ENCODE measurements at places on chromosomes 4 and X.

DNA sequence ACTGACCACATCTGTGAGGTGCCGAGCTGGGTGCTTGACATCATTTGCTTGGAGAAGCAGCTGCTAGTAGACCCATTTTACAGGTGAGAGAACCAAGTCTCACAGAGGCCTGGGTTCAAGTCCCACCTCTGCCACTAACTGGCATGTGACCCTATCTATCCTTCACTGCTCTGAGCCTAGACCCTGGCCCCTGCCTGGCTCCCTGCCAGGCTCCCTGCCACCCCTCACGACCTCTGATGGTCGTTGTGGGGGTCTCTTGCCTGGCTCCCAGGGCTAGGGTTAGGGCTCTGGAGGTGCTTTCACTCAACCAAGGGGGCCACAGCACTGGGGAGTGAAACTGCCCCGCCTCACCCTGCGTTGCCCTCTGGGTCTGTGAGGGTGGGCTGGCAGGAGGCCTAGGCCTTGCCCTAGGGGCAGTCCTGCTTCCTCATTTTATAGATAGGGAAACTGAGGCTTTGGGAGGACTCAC is 7.2 kb upstream of the ADD1 start:
- DNase-seq = no peak

- DNase-seq = no peak
These were observed 558.8 kb downstream of the MID1IP1 start for GRCh38 chrX:39360101-39360500.

- no peak for DNase-seq
These were observed 141.5 kb downstream of the RPS6KA6 start for GRCh38 chrX:84046403-84046984.

DNA sequence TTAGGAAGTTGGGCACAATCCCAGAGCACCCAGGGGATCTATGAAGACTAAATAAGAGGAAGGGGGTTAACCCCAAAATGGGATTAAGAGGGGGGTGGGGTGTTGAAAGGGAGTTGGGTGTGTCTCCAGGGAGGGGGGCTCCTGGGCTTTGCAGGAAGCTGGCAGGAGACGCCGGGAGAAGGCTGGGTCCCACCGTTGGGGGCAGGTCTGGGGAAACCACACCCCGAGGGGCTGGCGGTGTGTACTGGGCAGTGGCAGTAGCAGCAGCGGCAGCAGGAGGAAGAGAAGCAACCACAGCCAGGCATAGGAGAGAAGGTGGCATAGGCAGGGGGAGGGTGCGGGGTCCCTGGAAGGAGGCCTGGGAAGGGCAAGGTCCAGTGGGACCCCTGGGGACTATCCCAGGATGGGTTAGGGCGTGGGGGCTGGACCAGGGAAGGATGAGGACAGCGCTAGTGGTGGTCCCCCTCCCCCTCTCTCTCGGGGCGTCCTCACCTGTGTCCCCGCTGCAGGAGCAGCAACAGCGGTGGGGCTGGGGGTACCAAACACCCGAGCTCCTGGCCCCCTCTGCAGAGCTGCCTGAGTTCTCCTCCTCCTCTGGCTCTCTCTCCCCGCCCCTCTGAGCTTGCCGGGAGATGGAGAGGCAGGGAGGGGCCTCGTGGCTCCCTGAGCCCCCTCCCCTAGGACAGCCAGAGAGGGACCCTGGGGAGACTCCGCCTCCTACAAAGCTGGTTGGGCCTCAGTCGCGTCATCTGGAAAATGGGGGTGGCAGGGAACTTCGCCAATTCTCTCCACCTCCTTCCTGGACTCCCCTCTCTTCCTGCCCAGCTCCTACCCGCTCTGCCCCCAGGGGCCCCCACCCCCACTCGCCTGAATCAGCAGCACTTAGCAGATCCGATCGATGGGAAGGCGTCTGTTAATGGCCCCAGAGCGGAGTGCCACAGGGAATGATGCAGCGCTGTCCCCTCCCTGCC is at the start of gene KCND1:
Gene KCND1, minus strand, starts transcription at position 596 of the 971 bp plus-strand sequence. CDS start 1,573 bp downstream, outside the sequence.
- no peak for DNase-seq

- DNase-seq = no peak
These were observed 12.7 kb upstream of the MCUB start for GRCh38 chr4:109547394-109547793.

DNA sequence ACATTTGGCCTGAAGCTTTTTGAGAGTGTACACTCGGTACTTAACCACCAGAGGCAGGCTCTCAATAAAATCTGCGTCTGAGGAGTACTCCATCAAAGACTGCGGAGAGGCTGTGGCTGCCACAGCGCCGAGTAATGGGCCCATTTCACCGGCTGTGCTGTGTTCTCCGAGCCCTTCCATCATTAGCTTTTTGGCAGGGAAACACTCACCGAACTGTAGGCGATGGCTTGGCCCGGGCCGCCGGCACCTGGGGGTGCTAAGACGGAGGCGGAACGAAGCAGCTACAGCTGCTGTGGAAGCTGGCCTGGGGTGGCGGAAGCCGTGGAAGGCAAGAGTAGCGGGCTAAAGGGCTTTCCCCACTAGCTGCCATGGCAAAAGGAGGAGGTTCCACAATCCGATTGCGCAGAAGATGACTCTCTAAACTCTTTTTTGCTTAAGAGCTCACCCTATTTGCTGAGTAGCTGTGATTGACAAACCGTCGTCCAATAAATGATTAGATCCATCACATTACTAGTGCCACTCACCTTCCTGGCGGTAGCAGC is 48.5 kb upstream of the PABPC1L2A start:
- DNase-seq = no peak

GRCh38 chr4:38099020-38099600 is 138.9 kb downstream of the PTTG2 start:
- no peak for DNase-seq

- DNase-seq = no peak
These were observed 54.0 kb downstream of the COL25A1 start for GRCh38 chr4:109248322-109248900.

GRCh38 chr4:1725521-1725920 is 4.2 kb downstream of the TACC3 start:
- DNase-seq = no peak

- no peak for DNase-seq
These were observed 54.0 kb upstream of the AMELX start for GRCh38 chrX:11239230-11239629.

- DNase-seq = no peak
These were observed 199.9 kb downstream of the TMA16 start for GRCh38 chr4:163694385-163694784.

DNA sequence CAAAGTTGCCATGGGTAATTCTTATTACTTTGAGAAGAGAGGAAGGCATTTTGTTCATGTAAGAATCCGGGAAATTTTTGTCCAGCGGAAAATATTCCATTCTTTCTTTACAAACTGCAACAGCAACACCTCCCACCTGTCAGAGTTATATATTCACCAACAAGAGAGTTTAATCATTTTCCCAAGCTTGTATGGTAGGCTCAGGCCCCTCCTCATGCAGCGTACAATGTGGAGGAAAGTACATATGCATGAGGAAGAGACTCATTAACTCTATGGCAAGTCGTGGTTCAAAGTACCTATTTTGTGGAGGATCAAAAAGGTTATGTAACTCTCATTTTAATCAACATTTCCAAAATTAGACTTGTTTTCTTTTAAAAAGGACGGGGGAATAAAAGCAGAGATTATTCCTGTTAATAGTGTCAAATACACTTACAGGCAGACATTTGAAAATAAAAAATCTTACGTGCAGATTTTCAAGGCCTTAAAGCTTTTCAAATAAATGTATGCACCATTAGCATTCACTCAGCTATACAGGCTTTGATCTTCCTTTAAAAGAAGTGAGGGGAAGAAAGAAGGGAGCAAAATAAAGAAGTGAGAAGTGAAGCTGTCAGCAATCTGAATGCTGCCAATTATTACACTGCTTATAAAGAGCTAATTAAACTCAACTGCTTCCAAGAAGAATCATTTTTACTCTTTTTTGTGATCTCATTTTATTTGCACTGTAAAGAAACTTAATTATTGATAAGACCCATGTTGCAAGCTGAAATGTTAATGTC is 204.8 kb downstream of the FAT4 start:
- no peak for DNase-seq

GRCh38 chrX:2432298-2432863 is 68.4 kb downstream of the DHRSX start:
- DNase-seq = no peak

DNA sequence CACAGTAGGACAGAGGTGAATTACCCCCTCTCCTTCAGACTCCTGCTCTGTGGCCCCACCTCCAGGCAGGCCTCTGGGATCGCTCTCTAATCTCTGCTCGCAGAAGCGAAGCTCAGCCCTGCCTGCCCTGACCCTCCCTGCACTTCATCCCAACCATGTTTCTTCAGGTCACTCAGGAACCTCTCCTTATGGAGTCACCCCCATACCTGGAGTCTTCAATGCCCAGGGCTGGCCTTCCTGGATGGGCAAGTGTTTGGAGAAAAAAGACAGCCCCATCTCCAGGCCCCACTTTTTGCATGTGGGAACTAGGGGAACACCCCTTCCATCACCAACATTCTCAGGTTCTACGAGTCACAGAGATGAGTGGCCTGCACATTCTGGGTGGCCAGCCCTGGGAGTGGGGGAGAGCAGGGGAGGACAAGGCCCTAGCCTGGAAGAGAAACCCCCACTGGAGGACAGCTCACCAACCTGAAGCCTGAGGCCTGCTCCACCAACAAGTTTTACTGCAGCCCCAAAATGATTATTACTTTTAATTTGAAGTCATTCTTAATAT is 90.8 kb downstream of the PPP2R2C start:
- DNase-seq = no peak

DNA sequence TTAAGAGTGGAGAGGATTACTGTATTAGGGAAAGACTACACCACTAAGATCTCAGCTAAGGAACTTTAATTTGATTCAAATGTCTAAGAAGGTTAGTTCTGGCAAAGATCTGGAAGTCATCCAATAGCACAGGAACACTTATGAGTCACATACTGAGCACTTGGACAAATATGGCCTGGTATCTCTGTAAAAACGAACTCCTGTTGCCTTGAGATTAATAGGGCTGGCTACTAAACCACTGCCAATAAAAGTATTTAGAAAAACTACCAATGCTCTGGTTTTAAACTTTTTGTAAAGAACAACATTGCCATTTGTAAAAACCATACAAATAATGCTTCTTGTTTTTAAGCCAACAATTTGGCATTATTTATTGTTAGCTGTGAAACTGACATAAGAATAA is 70.5 kb downstream of the SEC24D start:
- no peak for DNase-seq

DNA sequence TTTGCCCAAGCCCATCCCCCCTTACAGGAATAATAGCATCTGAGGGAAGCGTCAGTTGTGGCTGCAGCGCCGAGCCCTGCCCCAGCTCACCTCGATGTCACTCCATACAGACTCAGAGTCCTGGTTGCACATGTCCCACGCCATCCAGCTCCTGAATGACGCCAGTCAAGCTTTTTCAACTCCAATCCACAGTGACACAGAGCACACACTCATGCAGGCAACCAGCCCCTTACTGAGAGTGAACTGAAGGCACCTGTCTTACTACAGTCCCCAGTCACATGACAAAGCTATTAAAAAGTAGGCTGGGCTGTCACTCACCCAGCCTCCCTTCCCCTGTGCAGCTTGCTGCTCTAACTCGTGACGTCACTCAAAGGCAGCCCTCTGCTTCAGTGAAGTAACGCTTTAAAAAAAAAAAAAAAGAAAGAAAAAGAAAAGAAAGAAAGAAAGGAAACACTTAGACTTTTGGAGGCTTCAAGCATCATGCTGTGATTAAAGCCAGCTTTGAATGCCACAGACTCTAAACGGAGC is at the start of gene PPARGC1A:
Gene PPARGC1A, minus strand, starts transcription at position 234 of the 528 bp plus-strand sequence. Its CDS starts 90 bp downstream, at position 144.
- DNase-seq = no peak

GRCh38 chrX:14022019-14022418 is 7.7 kb downstream of the GEMIN8 start:
- DNase-seq = no peak

DNA sequence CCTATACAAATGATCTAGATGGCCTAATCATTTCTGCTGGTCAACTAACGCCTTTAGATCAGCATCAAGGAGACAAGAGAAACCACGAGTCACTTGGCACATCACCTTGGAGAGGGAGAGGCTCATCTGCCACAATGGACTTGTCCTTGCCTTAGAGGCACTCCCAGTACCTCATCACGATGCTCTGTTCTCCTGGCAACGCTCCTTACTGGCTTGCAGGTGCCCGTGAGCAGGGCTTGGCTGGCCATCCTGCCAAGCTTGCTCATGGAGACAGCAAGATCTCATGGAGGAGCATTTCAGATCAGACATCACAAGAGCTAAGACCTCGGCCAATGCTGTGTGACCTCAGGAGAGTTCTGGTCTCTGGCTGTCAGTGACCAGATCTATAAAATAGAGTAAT is 2.7 kb upstream of the SMIM20 start:
- no peak for DNase-seq

DNA sequence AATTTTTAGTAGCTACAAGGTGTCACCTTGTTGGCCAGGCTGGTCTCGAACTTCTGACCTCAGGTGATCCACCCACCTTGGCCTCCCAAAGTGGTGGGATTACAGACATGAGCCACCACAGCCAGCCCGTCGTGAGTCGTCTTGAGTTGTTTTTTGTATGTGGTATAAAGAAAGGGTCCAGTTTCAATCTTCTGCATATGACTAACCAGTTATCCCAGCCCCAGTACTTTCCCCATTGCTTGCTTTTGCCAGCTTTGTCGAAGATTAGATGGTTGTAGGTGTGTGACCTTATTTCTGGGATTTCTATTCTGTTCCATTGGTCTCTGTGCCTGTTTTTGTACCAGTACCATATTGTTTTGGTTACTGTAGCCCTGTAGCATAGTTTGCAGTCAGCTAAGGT is 105.9 kb downstream of the OR13H1 start:
- DNase-seq = no peak

DNA sequence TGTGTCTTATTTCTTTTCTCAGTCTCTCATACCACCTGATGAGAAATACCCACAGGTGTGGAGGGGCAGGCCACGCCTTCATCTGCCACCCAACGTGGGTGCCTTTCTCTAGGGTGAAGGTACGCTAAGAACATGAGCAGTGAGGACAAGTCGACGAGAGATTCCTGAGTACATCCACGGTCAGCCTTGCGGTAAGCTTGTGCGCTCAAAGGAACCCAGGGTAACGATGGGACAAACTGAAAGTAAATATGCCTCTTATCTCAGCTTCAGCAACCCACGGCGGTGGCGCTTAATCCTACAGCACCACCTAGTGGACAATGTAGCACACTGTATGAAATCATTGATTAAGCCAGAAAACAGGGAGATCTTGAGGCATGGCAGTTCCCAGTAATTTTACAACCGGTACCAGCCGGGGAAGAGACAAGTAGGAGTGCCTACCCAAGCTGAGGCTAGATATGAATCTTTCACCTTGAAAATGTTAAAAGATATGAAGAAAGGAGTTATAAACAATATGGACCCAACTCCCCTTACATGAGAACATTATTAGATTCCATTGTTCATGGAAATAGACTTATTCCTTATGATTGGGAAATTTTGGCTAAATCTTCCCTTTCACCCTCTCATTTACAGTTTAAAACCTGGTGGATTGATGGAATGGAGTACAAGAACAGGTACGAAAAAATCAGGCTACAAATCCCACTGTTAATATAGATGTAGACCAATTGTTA is 63.0 kb downstream of the ZNF732 start:
- DNase-seq = peak; percentile 26

- DNase-seq = no peak
These were observed 66.0 kb downstream of the CAMK2D start for GRCh38 chr4:113695328-113696169.

DNA sequence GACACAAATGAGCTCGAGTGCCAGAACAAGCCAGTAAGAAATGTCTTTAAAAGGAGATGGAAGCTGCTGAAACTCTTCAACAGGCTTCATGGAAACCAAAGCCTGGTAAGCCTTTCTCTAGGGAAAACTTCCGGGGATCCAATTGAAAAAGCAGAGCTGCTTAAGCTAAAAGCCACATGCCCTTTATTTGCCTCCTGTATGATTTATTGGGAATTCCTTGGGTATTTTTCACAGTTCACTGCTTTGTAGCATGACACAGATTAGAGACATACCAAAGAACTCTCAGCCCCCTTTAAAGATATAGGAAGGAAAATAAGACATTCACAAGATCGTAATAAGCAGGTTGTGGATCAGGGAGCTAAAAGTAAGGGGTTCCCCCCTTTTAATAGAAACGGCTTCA is 6.5 kb upstream of the ARHGAP6 start:
- DNase-seq = no peak

Measured in stimulated activated CD4-positive, alpha-beta T cell treated with anti-CD3 and anti-CD28 coated beads, TNF-alpha, amount 100 ng/mL, for 1 hour (primary cell).